Left ventricle myocardium inferior (tissue), 1 donor: ENCODE measurements at places on chromosomes 11 and 22.
A peak's percentile ranks its signal among the peaks of the same experiment; 100 is the strongest.

GRCh38 chr11:41316751-41317150 is 142.7 kb downstream of the LRRC4C start:
- DNase-seq: no peak

DNA sequence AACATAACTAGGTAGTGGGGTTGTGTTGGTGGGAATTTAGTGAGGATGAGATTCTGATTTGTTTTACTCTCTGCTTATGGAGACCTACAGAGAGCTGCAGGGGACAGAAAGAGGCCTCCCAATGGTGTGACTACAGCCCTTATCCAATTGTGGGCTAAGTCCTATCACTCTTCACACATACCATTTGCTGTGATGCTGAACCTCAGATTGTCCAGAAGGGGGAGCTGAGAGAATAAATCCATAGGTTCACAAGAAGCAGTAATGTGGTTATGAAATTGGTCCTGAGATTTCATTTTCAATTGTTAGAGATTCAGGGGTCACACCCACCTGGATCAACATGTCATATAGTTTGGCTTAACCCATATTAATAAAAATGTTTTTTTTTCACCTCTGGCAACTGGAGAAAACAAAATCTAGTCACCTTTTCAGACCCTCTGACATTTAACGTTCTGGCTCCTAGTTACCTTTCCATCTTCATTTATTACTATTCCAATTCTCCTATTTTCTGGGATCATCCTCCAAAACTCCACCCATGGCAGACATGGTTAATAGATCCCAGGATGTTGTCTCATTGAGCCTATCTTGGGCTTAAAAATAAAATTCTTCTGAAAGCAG is 53.3 kb upstream of the PTPN5 start:
- no peak for DNase-seq

GRCh38 chr11:40403321-40403720 is 1056.1 kb downstream of the LRRC4C start:
- DNase-seq: no peak

DNA sequence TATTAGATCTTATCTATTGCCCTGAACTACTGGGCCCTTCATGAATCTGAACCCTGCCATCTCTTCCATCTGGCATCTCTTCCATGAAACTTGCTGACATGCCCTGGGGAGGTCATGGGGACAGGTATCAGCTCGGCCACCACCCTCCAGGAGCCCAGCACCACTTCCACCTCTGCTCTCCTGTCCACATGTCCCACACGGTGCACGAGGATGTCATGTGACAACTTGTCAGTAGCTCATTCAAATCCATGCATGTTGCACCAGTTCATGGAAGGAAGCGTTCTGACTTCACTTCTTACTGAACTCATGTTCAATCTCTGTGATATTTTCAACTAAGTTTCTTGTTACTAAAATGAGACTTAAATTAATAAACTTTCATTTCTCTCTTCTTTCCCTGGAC is 16.6 kb downstream of the YPEL1 start:
- no peak for DNase-seq

GRCh38 chr11:44775366-44775984 is 48.7 kb downstream of the TSPAN18 start:
- peak; percentile 53 for DNase-seq

GRCh38 chr22:44489817-44490216 is 8.2 kb downstream of the RTL6 start:
- DNase-seq: no peak

DNA sequence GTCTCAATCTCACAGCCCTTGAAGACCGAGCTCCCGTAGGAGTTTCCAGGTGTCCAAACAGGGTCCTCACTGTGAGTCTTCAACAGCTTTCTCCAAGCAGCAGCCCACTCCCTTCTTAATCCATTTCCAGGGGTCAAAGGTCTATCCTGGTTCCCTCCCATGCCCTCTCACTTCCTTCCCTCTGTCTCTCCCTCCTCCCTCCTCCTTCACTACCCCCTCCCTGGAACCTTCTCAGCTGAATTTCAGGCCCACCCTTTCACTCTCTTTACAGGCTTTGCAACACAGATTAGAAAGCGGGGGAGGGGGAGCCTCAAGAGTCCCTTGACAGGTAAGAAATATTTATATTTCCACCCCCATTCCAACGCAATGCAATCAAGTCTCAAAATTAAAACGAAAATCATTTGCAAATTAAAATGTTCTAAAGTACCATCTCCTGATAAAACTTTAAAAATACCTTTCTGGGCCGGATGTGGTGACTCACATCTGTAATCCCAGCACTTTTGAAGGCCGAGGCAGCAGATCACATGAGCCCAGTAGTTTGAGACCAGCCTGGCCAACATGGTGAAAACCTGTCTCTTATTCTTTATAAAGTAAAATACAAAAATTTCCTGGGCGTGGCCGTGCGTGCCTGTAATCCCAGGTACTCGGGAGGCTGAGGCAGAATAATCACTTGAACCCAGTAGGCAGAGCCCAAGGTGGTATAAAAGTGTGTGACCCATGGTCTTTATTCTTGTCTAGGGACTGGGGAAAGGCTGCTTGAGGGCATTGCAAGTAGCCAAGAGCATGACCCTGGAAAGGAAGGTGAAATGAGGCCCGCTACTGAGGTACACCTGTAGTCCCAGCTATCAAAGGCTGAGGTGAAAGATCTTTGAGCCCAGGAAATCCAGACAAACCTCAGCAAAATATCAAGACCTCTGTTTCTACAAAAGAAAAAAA is 865 bp upstream of the ZNF280A start:
- no peak for DNase-seq

DNA sequence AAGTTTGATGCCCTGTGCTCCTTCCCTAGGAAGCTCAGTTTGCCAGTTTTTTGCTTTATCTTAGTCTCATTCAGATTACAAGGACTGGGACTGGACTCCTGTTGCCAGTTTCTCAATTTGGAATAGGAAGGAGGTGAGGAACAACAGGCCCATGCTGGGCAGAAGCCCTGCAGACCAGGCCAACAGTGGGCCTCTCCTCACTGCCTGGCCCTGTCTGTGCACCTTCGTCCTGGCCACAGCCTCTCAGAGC is 23.7 kb downstream of the MED15 start:
- DNase-seq: no peak

GRCh38 chr11:93585758-93586157 is 42.6 kb upstream of the SMCO4 start:
- DNase-seq: no peak

DNA sequence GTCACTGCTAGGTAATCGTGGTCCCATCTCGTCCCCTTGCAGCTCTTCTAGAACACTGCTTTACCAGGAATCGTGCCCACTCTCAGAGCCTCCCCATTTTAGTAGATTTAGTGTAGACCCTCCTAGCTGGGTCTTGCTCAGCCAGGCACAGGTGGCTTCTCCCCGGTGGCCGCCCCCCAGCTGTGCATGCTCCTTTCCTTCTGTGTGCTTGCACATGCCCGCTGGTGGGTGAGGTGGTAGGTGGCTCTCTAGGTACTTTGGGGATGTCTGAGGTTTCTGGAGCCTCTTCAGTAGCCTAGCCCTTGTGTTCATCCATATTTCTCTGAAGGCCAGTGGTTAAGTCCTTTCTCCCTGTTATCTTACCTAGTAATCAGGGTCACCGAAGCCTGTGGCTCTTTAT is 5.6 kb downstream of the TUB start:
- DNase-seq: no peak

- DNase-seq: no peak
Measured at GRCh38 chr22:36562261-36562835, 33.4 kb upstream of the EIF3D start.
